Mesothelial cell of epicardium (in vitro differentiated cells): ENCODE measurements at places on chromosomes 12 and 14. TPM values are rescaled to one million over a fixed set of nuclear protein-coding genes. Genes with fewer than 3 reads are reported as not detected.

GRCh38 chr12:69196302-69197288, 42.8 kb upstream of the CPSF6 start:
- no peak for DNase-seq
- no peaks in the 10 kb centered on the region for H3K27me3 ChIP-seq
- no peak overlapping the region for H3K4me3 ChIP-seq

GRCh38 chr12:100795174-100795799, 711 bp downstream of the ANO4 start:
- peaks cover 50% of the 10 kb centered on the region for H3K4me1 ChIP-seq
- no peaks in the 10 kb centered on the region for H3K36me3 ChIP-seq
- peak overlapping the region; percentile 64 for H3K4me3 ChIP-seq
- peaks cover 26% of the 10 kb centered on the region for H3K27me3 ChIP-seq
- H3K27ac ChIP-seq = no peak overlapping the region
- DNase-seq = no peak

DNA sequence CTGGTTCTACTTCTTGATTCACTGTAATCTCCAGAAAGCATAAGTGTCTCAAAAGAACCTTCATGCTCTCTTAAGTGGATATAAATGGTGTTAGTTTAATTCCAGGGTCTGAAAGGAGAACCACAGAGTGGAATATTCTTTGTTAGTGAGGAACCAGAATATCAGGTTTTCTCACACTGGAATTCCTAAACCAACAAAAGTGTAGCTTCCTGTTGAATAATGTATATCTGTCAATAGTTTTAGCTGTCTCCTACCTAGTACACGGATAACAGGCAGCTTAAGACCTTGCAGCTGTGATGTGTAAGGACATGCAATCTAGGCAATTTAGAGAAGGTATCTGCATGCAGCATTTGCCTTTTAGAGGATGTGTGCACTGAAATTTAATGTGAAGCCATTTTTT, 24.0 kb downstream of the LRIG3 start:
- no peaks in the 10 kb centered on the region for H3K27me3 ChIP-seq
- H3K4me1 ChIP-seq = peaks cover 21% of the 10 kb centered on the region
- no peak overlapping the region for H3K4me3 ChIP-seq
- H3K36me3 ChIP-seq = peaks cover 6% of the 10 kb centered on the region
- DNase-seq = no peak
- H3K27ac ChIP-seq = no peak overlapping the region

GRCh38 chr14:77520555-77520954, 21.9 kb upstream of the ISM2 start:
- no peaks in the 10 kb centered on the region for H3K4me1 ChIP-seq
- no peak for DNase-seq
- no peaks in the 10 kb centered on the region for H3K27me3 ChIP-seq
- peaks cover 44% of the 10 kb centered on the region for H3K36me3 ChIP-seq
- H3K27ac ChIP-seq = no peak overlapping the region

Gene KCNC2
- total RNA-seq = 0.97 to 1.6 TPM (median 1.4 TPM) in 3 replicates

Gene POP5
- total RNA-seq = 32.6 to 38.6 TPM (median 33.7 TPM) in 3 replicates

DNA sequence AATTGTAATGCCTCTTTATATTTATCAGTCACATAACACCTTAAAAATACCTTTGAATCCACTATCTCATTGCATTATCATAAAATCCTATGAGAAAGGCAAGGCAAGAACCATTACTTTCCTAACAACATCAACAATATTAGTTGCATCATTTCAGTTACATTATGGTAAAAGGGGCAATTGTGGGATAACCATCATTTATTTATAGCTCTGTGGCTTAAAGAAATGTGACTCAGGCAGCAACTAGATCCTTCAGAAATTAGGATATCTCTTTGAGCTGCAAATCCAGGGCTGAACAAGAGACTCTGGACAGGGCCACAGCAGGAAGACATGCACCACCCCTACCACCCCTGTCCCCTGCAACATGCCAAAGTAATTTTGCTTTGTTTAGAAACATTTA, 36.4 kb downstream of the EPS8 start:
- no peaks in the 10 kb centered on the region for H3K27me3 ChIP-seq
- H3K4me3 ChIP-seq = no peak overlapping the region
- H3K36me3 ChIP-seq = no peaks in the 10 kb centered on the region
- H3K4me1 ChIP-seq = peaks cover 7% of the 10 kb centered on the region
- no peak for DNase-seq

DNA sequence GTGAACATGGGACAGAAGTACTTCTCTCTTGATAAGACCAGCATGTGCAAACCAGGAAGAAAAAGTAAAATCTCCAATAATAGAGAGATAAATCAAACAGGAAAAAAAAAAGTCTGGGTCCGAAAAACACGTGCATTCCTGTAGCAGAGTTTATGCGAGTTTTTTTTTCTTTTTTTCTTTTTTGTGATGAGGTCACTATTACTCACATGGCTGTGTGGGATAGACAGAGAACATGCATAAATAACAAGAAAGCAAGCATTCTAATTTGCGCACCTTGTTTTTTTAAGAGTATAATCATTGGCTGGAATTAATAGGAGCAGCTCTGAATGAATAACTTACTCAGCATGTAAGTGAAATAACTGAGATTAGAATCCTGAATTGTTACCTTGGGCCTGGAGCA, 91.9 kb upstream of the CPM start:
- no peak overlapping the region for H3K27ac ChIP-seq
- no peaks in the 10 kb centered on the region for H3K36me3 ChIP-seq
- H3K4me3 ChIP-seq = no peak overlapping the region
- H3K27me3 ChIP-seq = no peaks in the 10 kb centered on the region

DNA sequence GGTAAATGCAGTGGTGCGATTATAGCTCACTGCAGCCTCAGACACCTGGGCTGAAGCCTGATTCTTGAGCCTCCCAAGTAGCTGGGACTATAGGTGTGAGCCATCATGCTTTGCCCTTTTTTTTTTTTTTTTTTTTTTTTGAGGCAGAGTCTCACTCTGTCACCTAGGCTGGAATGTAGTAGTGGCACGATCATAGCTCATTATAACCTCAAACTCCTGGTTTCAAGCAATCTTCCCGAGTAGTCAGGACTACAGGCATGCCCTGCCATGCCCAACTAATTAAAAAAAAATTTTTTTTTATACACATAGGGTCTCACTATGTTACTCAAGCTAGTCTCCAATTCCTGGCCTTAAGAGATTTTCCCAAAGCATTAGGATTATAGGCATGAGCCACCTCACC, 6.9 kb downstream of the ATP2A2 start:
- no peaks in the 10 kb centered on the region for H3K27me3 ChIP-seq
- H3K27ac ChIP-seq = no peak overlapping the region
- H3K36me3 ChIP-seq = peaks cover 24% of the 10 kb centered on the region
- DNase-seq = no peak
- H3K4me1 ChIP-seq = peaks cover 47% of the 10 kb centered on the region

Gene B4GALNT1
- total RNA-seq = 0.34 to 0.78 TPM (median 0.35 TPM) in 3 replicates

Gene PCBP2
- 1,058 to 1,073 TPM (median 1,066 TPM) in 3 replicates for total RNA-seq
